Parietal lobe (tissue), 2 donors: ENCODE measurements at places on chromosomes 16 and 17. TPM values are rescaled to one million over a fixed set of nuclear protein-coding genes. Genes with fewer than 3 reads are reported as not detected.

CD300LB gene
- total RNA-seq: not detected

OR1D2 gene
- not detected for total RNA-seq

GINS3 gene
- total RNA-seq: 4.1 TPM

PRSS22 gene
- total RNA-seq: not detected

NLRP1 gene
- 73.6 TPM for total RNA-seq

PLD6 gene
- total RNA-seq: 6.9 TPM

PSMD11 gene
- total RNA-seq: 94.5 TPM

NUP93 gene
- total RNA-seq: 216 TPM

FAM20A gene
- total RNA-seq: 5.0 TPM

KCNJ18 gene
- total RNA-seq: not detected

CANT1 gene
- 19.4 TPM for total RNA-seq

NLRC3 gene
- 0.94 TPM for total RNA-seq

CA7 gene
- not detected for total RNA-seq

FKBP10 gene
- total RNA-seq: 12.5 TPM

HOXB6 gene
- total RNA-seq: not detected

SLC26A11 gene
- total RNA-seq: 14.7 TPM

TNFRSF13B gene
- total RNA-seq: not detected

CORO6 gene
- 2.5 TPM for total RNA-seq

KRT34 gene
- 0.94 TPM for total RNA-seq

CASKIN1 gene
- total RNA-seq: 39.8 TPM

CDK3 gene
- 3.1 TPM for total RNA-seq

PLCG2 gene
- total RNA-seq: 1.9 TPM

KCNH4 gene
- total RNA-seq: 0.63 TPM

ITGB4 gene
- 2.5 TPM for total RNA-seq

NECAB2 gene
- total RNA-seq: 0.63 TPM

SPATA32 gene
- total RNA-seq: not detected

C1QTNF1 gene
- 0.94 TPM for total RNA-seq

ZACN gene
- total RNA-seq: not detected

SDR42E1 gene
- not detected for total RNA-seq
